ENCODE measurements at places on chromosomes 11 and 22.

DNA sequence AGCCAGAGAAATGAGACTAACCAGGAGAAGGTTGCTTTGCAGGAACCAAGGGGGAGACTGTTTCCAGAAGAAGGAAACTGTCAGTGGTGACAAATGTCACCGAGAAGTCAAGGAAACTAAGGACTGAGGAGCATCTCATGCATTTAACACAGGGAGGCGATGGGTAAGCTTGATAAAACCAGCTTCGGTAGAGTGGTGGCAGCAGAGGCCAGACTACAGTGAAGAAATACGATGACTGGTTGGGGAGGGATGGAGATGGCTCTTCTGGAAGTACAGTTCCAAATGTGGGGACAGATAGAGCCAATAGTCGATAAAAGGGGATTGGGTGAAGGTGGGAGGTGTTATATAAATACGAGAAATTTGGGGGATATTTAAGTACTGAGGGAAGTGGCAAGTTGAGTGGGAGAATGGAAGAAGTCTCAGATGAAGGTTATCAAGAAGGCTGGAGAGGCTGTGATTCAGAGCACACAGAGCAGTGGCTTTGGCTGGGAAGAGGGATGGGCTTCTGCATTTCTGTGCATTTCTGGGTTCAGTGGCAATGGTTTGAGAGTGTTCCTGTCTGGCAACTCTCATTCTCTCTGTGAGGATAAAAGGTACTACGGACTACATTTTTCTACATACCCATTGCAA is 29.2 kb downstream of the SC5D start:
- no peak for DNase-seq

- DNase-seq, result no peak
Observed at GRCh38 chr11:72935700-72936099, 121.5 kb downstream of the ATG16L2 start.

DNA sequence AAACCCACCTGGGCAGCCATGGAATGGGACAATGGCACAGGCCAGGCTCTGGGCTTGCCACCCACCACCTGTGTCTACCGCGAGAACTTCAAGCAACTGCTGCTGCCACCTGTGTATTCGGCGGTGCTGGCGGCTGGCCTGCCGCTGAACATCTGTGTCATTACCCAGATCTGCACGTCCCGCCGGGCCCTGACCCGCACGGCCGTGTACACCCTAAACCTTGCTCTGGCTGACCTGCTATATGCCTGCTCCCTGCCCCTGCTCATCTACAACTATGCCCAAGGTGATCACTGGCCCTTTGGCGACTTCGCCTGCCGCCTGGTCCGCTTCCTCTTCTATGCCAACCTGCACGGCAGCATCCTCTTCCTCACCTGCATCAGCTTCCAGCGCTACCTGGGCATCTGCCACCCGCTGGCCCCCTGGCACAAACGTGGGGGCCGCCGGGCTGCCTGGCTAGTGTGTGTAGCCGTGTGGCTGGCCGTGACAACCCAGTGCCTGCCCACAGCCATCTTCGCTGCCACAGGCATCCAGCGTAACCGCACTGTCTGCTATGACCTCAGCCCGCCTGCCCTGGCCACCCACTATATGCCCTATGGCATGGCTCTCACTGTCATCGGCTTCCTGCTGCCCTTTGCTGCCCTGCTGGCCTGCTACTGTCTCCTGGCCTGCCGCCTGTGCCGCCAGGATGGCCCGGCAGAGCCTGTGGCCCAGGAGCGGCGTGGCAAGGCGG is 11.4 kb upstream of the ARHGEF17 start:
- no peak for DNase-seq

DNA sequence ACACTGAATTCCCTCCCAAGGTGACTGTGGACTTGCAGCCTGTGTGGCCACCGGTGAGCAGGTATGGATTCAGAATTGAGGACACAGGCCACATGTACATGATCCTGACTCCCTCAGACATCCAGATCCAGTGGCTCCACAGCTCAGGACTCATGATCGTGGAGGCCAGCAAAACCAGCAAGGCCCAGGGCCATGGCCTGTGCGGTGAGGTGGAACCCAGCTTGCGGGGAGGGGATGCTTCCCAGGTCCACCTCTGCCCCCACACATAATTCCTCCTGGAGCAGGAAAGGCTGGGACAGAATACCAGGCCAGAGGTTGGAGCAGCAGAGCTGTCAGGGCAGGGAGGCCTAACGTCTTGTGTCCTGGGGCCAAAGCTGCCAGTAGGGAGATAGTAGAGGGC is 82.1 kb downstream of the OTOG start:
- DNase-seq, result no peak

DNA sequence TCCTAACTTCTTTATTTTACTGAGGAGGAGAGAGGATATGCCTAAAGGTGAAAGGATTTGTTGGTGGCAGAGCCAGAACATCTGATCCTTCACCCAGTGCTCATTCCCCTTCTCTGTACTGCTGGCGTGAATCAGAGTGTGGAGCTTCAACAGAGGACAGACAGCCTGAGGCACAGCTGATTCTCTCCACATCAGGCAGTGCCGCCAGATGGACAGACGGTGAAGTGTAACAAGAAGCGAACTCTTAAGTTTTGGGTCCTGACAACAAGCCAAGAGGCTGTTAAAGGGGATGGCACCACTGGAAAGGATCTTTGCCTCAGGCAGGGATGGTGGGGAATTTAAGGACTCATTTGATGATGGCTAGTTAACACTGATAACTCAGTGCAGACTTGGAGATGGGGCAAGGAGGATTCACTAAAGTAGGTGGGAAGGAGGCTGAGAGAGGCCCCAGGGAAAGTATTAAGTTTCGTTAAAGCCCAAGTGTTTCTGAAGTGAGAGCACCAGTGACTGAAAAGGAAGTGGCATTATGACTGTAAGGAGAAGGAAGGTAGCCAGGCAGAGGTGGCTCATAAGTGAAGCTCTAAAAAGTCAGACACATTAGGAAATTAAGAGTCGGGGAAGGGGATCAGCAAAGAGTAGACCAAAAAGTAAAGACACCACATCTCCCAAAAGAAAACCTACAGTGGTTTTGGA is 81.3 kb downstream of the CLPB start:
- DNase-seq, result no peak

- no peak for DNase-seq
Observed at GRCh38 chr11:64206457-64207255, at the start of gene FERMT3. Gene FERMT3, plus strand, starts transcription at chr11:64206721. Its CDS starts 644 bp downstream, at chr11:64207365.

DNA sequence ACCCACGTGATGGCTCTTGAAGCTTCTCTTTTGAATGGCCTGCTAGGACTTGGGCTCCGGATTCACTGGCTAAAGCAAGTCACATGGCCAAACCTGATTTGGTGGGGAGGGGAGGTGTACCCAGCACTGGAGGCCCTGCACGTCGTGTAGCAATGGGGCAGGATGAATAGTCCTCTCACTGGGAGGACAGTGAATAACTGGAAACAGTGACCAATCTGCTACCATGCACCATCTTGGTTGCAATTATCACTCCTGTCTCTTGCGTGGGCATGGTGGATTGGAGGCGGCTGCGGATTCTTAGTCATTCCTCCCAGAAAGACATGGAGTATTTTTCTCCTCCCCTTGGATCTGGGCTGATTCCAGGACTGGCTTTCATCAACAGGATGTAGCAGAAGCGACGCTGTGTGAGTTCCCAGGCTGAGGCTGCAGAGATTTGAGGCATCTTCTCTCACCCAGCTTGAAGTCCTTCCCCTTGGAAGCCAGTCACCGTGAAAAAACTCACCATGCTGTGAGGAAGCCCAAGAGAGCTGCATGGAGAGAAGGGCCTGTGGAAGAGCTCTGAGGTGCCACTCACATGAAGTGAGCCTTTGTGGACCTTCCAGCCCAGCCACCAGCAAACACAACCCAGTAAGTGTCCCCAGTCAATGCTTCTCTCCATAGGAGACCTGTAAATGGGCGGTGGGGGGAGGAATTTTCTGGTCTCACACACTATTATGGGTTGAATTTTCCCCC is 70.4 kb downstream of the IGLL1 start:
- DNase-seq, result no peak

DNA sequence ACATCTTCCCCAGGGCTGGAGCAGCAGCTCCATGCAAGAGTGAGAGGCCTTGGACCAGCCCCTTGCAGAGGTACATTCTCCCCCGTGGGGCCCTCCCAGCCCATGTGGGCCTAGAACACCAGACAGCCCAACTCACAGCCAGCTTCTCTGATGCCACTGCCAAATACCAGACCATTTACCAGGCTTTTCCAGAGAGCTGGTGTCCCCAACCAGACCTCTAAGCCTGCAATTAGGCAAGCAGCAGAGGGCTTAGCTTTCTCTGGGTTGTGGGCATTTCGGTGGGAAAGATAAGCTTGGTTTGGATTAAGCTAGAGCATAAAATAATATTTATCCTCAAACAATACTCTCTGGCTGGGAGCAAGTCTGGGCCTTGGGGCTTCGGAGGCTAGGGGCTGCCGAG is 75.6 kb downstream of the TP53I11 start:
- no peak for DNase-seq

DNA sequence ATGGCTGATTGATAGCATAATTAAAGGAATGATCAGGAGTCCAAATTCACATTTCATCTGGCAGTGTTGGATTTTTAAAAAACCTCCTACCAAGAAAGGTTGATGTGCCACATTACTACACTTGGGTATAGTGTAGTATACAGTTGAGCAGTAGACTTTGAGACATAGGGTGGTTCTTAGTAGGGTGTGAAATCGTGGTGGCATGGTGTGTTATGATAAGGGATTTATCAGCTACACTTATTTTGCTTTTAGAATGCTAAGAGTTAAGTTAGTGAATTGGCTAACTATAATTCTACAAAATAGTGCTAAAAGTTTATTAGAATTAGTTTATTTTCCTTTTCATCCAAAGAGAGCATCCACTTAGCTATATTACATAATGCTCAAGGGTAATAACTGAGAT is 13.1 kb downstream of the TBCEL start:
- no peak for DNase-seq

DNA sequence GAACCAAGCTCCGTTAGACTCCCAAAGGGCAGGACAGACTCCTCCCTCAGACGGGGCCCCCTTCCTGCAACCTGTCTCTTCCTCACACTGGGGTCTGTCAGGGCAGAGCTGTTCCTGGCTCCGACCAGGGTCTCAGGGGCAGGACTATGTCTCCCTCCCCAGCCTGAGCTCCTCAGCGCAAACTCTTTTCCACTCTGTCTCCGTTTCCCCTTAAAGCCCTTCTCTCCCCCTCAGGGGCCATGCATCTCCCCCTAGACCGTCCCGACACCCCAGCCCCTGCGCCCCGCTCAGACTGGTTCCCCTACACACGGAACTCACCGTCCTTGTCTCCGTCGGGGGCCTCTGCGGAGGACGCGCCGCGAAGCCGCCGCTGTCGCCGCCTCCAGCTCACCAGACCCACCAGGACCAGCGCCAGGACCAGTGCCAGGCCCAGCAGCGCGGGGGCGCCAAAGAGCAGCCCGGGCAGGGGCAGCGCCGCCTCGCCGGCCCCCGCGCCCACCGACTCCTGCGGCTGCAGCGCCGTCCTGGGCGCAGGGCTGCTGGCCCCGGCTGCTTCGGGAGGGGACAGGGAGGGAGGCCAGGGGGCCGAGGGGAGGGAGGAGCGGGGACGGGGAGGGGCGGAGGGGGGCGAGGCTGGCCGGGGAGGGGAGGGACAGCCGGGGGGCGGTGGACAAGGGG is 684 bp downstream of the TNFRSF13C start:
- peak; percentile 42 for DNase-seq

GRCh38 chr11:111334532-111335502 is 36.5 kb downstream of the POU2AF3 start:
- DNase-seq, result no peak

- no peak for DNase-seq
Observed at GRCh38 chr11:34784318-34784841, 131.8 kb downstream of the APIP start.

GRCh38 chr11:94794287-94795168 is 26.4 kb downstream of the AMOTL1 start:
- no peak for DNase-seq

- DNase-seq, result no peak
Observed at GRCh38 chr11:124935548-124936514, at the start of gene HEPACAM. Gene HEPACAM, minus strand, starts transcription at chr11:124936047. Its CDS starts 41 bp downstream, at chr11:124936006.

DNA sequence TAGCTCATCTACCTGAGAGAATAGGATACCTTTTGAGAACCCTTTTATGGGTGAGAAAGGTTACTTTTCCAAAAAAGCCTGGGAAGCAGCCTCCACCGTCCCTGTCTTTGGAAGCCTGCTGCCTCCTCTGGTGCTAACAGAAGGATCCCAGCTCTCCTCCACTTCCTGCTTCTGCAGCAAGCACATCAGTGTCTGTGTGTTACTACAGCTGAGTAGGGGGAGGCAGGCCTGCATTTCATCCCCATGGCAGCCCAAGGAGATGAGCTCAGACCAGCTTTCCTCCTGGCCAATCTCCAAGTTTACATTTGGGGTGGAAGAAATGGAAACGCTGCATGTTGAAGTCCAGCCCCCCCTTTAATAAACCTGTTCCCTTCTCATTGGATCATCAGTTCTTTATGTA is 7.4 kb upstream of the CCDC34 start:
- no peak for DNase-seq

- no peak for DNase-seq
Observed at GRCh38 chr11:130995266-130995665, 79.0 kb upstream of the SNX19 start.

GRCh38 chr11:19849107-19849789 is 136.6 kb downstream of the NAV2 start:
- DNase-seq, result no peak

DNA sequence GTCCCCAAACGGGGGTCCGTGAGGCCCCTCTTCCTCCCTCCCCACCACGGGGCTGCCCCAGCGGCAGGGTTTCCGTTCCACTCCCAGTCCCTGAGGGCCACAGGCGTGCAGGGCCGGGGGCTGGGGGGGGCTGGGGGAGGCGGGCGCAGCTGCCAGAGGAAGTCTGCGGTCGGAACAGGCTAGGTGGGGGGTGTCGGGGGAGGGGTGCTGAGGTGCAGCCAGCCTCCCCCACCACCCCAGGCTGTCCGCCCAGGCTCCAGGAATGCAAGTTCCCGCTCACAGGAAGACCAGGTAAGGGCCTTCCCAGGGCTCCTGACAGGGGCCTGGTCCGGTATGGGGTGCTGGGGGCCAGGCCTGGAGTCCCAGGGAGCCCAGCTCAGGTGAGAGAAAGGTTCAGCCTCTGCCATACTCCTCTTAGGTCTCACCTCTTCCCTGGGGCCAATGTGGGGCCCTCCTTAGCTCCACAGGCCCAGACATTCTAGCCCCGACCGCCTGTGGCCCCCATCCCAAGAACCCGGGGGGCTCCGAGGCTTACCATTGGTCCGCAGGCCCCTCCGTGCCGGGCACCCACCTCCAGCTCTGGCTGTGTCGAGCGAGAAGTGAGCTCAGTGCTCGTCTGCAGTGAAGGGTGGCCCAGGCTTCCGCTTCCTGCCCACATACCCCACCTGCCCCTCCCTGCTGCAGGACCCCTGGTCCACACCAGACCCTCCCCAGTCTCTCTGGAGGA is at the start of gene PTPRCAP:
PTPRCAP (minus strand) TSS at position 601 of the 727 bp plus-strand sequence; CDS start at position 538, 63 bp downstream.
- DNase-seq, result peak; percentile 75
